ENCODE measurements at places on chromosomes 16 and 17.

- DNase-seq, result no peak
Observed at GRCh38 chr17:75487351-75488070, 27.8 kb downstream of the CASKIN2 start.

DNA sequence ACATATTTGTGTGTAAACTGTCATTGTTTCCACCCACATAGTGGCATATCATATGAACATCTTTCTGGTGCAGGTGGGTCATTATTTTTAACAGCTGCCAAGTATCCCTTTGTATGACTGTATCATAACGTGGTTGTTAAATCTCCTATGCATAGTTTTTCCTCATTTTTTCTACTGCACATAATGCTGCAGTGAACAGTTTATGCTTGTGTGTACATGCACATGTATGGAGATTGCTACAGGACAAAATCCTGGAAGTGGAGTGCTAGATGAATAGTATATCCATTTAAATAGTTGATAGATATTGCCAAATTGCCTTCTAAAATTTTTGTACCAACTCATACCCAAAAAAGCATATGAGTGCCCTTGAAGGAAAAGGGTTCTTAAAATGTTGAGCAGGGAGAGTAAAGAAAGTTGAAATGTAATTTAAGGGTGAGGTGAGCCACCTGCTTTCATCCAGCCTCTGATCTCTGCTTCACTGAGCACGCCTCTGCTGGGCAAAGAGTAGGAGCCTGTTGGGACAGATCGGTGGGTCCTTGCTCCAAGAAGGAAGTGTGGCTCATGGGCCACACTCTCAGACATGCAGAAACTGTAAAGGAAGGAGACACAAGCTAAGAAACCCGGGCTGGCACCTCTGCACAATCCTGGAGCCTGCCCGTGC lies 55.3 kb downstream of the HLF start:
- no peak for DNase-seq

DNA sequence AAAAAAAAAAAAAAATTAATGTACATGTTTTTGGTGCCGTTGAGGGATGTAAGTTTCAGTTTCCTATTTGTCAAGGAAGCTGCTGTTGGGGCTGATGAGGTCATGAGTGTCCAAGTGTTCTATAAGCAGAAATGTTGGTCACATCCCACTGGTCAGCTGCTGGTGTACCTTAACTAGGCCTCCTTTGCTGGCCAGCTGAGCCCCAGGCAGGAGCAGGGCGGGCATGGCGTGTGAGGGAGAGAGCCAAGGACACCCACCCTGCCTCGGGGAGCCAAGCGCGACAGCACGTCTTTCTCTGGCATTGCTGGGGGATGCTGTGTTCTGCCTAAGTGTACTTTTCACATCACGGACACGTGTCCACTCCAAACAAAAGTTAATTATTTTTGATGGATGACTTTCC lies 108.1 kb upstream of the CDC42EP4 start:
- no peak for DNase-seq

GRCh38 chr17:39450051-39450450 lies 1.0 kb downstream of the MED1 start:
- DNase-seq, result no peak

- DNase-seq, result no peak
Observed at GRCh38 chr16:73116576-73116975, 68.6 kb upstream of the ZFHX3 start.

- DNase-seq, result no peak
Observed at GRCh38 chr17:78023042-78023441, 64.5 kb downstream of the TNRC6C start.

DNA sequence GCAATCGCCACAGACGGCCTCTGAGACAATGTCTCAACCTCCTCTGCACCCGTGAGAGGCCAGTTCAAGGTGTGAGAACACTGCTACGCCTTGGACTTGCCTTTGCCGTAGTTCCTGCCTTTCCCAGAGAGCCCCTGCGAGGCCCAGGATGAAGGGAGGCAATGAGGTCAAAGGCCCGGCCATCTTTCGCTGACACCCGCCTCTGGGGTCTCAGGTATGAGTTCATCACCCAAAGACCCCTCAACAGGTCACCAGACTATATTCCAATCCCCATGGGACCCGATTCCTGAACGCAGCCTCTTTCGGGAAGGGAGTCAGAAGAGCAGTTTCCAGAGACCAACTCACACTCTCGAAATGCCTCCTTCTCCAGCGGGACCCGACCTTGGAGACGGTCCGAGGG lies 573.5 kb downstream of the KCNJ18 start:
- no peak for DNase-seq

GRCh38 chr16:6206080-6206479 lies 1108.5 kb upstream of the EEF2KMT start:
- DNase-seq, result no peak

- peak; percentile 93 for DNase-seq
Observed at GRCh38 chr17:77332981-77333685, 192.4 kb downstream of the SEC14L1 start.

DNA sequence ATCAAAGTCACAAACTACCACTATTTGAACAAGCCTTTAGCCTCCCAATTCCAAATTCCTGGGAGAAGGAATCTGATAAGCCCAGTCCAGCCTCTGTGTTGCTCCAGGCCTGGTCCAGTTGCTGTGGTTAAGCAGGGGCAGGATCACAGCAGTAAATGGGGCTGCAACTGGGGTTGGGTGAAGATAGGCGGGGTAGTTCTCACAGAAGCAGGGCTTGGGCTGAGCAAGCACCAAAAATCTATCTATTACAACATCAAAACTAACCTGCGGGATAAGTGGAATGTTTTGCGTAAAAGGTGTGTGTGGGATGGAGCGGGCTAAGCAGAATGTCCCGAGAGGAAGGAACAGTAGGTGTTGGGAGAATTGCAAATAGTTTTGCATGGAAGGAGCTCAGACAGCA lies 23.0 kb upstream of the RNF135 start:
- DNase-seq, result no peak
